ENCODE measurements at places on chromosomes 12 and 14.

- H3K4me3 ChIP-seq: no peak overlapping the region
- DNase-seq: no peak
- no peaks in the 10 kb centered on the region for H3K36me3 ChIP-seq
- H3K4me1 ChIP-seq: peaks cover 34% of the 10 kb centered on the region
- no peak overlapping the region for H3K27ac ChIP-seq
- H3K27me3 ChIP-seq: no peaks in the 10 kb centered on the region
These were observed 46.5 kb downstream of the FNTB start for GRCh38 chr14:65033181-65033580.

- H3K4me3 ChIP-seq: no peak overlapping the region
- H3K36me3 ChIP-seq: no peaks in the 10 kb centered on the region
- H3K27me3 ChIP-seq: no peaks in the 10 kb centered on the region
- no peak for DNase-seq
- H3K27ac ChIP-seq: no peak overlapping the region
These were observed 46.2 kb downstream of the ANO4 start for GRCh38 chr12:100840748-100841147.

GRCh38 chr14:79734151-79734550 is 477.2 kb downstream of the DIO2 start:
- H3K27me3 ChIP-seq: no peaks in the 10 kb centered on the region
- H3K36me3 ChIP-seq: no peaks in the 10 kb centered on the region
- no peak overlapping the region for H3K4me3 ChIP-seq
- H3K4me1 ChIP-seq: no peaks in the 10 kb centered on the region
- DNase-seq: no peak

DNA sequence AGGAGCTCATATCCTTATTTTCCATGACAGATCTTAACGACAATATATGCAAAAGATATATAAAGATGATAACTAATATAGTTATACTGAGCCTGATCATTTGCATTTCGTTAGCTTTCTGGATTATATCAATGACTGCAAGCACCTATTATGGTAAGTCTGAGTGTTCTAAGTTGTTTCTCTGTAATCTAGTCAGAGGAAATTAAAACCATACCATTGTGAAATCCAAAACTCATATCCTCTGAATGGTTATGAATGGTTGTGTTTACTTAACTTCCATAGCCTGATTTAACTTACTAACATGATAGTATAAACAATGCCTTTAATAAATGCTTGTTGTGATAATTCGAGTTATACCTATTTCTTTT is 760 bp downstream of the TMEM19 start:
- H3K27ac ChIP-seq: peak overlapping the region; percentile 89
- no peaks in the 10 kb centered on the region for H3K27me3 ChIP-seq
- H3K4me3 ChIP-seq: peak overlapping the region; percentile 77
- H3K36me3 ChIP-seq: no peaks in the 10 kb centered on the region
- DNase-seq: no peak

DNA sequence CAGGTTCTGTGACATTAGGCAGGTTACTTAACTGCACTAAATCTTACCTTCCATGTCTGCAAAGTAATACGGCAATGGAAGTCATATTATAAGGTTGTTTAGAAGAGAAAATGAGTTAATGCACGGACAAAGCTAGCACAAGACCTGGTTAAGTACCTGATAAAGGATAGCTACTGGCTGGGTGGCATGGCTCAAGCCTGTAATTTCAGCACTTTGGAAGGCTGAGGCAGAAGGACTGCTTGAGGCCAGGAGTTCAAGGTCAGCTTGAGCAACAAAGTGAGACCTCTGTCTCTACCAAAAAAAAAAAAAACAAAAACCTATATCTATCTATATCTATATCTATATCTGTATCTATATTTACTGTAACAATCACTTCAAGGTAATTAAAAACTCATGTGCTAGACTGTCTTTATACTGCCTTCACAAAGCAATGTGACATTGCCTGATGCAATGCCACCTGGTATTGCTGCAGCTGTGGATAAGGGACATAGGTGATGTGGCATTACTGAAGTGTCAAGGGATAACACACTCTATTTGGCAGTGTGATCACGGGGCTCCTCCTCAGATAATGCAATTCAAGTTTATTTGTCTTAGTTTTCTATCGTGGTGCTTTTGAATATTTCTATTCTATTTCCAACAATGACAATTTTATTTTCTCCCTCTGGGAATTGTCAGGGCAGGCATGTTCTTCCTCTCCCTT is 107.1 kb downstream of the PAX9 start:
- no peaks in the 10 kb centered on the region for H3K27me3 ChIP-seq
- no peak for DNase-seq
- no peaks in the 10 kb centered on the region for H3K4me1 ChIP-seq
- no peaks in the 10 kb centered on the region for H3K36me3 ChIP-seq
- H3K4me3 ChIP-seq: no peak overlapping the region
- H3K27ac ChIP-seq: peak overlapping the region; percentile 89

- no peak for DNase-seq
- H3K27me3 ChIP-seq: no peaks in the 10 kb centered on the region
- no peaks in the 10 kb centered on the region for H3K36me3 ChIP-seq
- no peak overlapping the region for H3K4me3 ChIP-seq
- no peak overlapping the region for H3K27ac ChIP-seq
These were observed 54.4 kb downstream of the RASSF9 start for GRCh38 chr12:85781766-85782165.
